ENCODE measurements at places on chromosomes 7 and 10. TPM values are rescaled to one million over a fixed set of nuclear protein-coding genes. Genes with fewer than 3 reads are reported as not detected.

Gene OR6V1
- total RNA-seq = not detected

Gene MEIG1
- not detected for total RNA-seq

Gene MSMB
- not detected for total RNA-seq

Gene CDNF
- 4.8 TPM for total RNA-seq

Gene EIF5AL1
- 0.10 TPM for total RNA-seq

Gene ADAM12
- total RNA-seq = 24.7 TPM

Gene TCERG1L
- total RNA-seq = 0.31 TPM

Gene GNAI1
- 49.6 TPM for total RNA-seq

Gene CXCL12
- total RNA-seq = 121 TPM

Gene FEZF1
- total RNA-seq = not detected

Gene MRC1
- 8.7 TPM for total RNA-seq

Gene NUPR2
- not detected for total RNA-seq

Gene ETV1
- 11.8 TPM for total RNA-seq

Gene LAMB1
- 335 TPM for total RNA-seq

Gene CYREN
- 35.4 TPM for total RNA-seq

Gene ANKRD7
- total RNA-seq = 2.2 TPM

Gene CELF2
- 57.5 TPM for total RNA-seq

Gene PAPOLB
- total RNA-seq = 0.10 TPM

Gene CCZ1B
- 49.0 TPM for total RNA-seq

Gene PTN
- total RNA-seq = 85.1 TPM

Gene SORBS1
- 74.8 TPM for total RNA-seq

Gene CDH23
- 12.2 TPM for total RNA-seq

Gene IRF5
- 1.2 TPM for total RNA-seq

Gene ZC3HAV1
- total RNA-seq = 25.4 TPM

Gene GARS1
- total RNA-seq = 45.3 TPM

Gene MBLAC1
- total RNA-seq = 0.82 TPM

Gene GDF2
- not detected for total RNA-seq

Gene GNGT1
- total RNA-seq = not detected

Gene UTF1
- total RNA-seq = not detected
